ENCODE measurements at places on chromosomes 16 and 17. TPM values are rescaled to one million over a fixed set of nuclear protein-coding genes. Genes with fewer than 3 reads are reported as not detected.

DNA sequence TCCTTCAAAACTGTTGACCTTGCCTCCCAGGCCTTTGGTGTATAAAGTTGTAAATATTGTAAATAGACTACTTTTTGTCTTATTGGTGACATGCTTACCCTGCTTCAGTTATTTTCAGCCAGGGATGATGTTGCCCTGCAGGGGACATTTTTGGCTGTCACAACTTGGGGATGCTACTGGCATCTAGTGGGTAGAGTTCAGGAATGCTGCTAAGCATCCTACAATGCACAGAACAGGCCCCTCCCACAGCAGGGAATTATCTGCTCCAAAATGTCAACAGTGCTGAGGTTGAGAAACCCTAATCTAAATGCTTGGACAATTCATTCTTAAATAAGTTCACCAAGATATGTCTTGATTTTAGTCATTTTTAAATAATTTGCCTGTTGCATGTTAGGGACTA lies 459.8 kb downstream of the PMP22 start:
- H3K27me3 ChIP-seq, result no peaks in the 10 kb centered on the region
- H3K4me3 ChIP-seq, result no peak overlapping the region
- no peaks in the 10 kb centered on the region for H3K4me1 ChIP-seq
- H3K36me3 ChIP-seq, result no peaks in the 10 kb centered on the region

GRCh38 chr16:68612996-68613395 lies 32.1 kb upstream of the CDH3 start:
- no peaks in the 10 kb centered on the region for H3K4me1 ChIP-seq
- H3K36me3 ChIP-seq, result no peaks in the 10 kb centered on the region
- H3K27me3 ChIP-seq, result no peaks in the 10 kb centered on the region
- no peak overlapping the region for H3K27ac ChIP-seq
- no peak for DNase-seq

GRCh38 chr16:35752773-35753558 lies 2293.6 kb downstream of the TP53TG3F start:
- DNase-seq, result no peak
- no peaks in the 10 kb centered on the region for H3K27me3 ChIP-seq
- H3K4me3 ChIP-seq, result no peak overlapping the region
- no peak overlapping the region for H3K27ac ChIP-seq
- H3K36me3 ChIP-seq, result no peaks in the 10 kb centered on the region

- H3K27me3 ChIP-seq, result no peaks in the 10 kb centered on the region
- no peak for DNase-seq
- H3K36me3 ChIP-seq, result no peaks in the 10 kb centered on the region
- H3K4me3 ChIP-seq, result no peak overlapping the region
Observed at GRCh38 chr16:15747937-15748336, 97.9 kb downstream of the NDE1 start.

Gene KRTAP16-1
- not detected for total RNA-seq

Gene SAT2
- total RNA-seq, result 81.7 TPM

DNA sequence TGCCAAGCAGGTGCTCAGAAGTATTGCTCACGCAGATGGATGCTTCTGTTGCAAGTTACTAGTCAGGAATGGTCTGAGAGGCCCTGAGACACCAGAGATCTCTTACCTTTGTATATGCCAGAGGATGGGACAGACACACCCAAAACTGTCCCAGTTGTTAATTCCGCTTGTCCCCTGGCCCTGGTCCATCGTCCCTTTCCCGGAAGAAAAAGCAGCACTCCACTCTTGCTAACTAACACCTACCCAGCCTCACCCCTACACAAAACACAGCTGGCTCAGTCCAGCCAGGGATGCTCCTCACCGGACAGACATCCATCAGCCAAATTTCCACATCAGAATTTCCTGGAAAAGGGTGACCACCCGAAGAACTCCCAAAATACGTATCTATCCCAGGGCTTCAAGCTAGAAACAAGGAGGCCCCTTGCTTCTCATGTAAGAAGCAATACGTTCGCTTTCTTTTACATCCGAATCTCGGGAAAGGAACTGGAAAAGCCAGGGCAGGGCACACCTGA lies 2.0 kb downstream of the GAS7 start:
- DNase-seq, result no peak
- peaks cover 3% of the 10 kb centered on the region for H3K4me1 ChIP-seq
- H3K27ac ChIP-seq, result no peak overlapping the region

GRCh38 chr17:50148226-50149090 lies 2.0 kb downstream of the PPP1R9B start:
- no peaks in the 10 kb centered on the region for H3K27me3 ChIP-seq
- H3K4me1 ChIP-seq, result peaks cover 40% of the 10 kb centered on the region
- peak overlapping the region; percentile 84 for H3K4me3 ChIP-seq
- H3K36me3 ChIP-seq, result peaks cover 19% of the 10 kb centered on the region
- peak overlapping the region; percentile 82 for H3K27ac ChIP-seq
- DNase-seq, result peak; percentile 84

DNA sequence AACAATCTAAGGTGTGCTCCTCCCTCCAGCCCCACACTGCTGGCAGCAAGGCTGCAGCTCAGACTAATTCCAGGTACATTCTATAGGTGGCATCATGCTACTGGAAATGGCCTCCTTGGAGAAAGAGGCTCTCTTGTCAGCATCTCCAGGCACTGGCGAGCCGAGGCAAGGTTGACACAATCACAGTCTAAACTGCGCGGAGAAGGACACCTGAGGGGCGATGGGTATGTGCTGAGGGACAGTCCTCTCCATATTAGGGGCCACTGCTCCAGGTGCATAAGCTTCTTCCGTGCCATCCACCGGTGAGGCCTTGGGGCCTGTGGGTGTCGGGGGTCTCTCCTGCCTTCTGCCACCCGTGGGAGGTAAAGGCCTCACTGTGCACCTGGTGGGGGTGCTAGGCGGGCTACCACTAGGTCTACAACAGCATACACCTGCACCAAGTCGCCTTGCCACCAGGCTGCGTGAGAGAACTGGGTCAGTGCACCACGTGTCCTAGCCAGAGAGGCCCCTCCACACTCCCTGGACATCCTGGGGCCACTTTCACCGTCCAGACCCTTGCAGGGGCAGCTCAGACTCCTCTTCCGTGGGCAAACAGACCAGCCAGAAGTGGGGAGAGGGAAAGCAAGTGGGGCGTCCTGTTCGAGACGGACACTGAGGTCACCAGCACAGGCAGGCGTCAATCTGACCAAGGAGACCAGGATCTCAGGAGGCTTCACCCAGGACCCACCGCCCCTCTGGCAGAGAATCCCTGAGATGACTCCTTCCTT lies 12.1 kb upstream of the CBX8 start:
- no peak for DNase-seq
- peaks cover 31% of the 10 kb centered on the region for H3K4me1 ChIP-seq
- H3K4me3 ChIP-seq, result no peak overlapping the region
- H3K27me3 ChIP-seq, result peaks cover 86% of the 10 kb centered on the region
- no peak overlapping the region for H3K27ac ChIP-seq

- peaks cover 5% of the 10 kb centered on the region for H3K4me1 ChIP-seq
- peaks cover 27% of the 10 kb centered on the region for H3K36me3 ChIP-seq
- no peak overlapping the region for H3K27ac ChIP-seq
- peak; percentile 34 for DNase-seq
Observed at GRCh38 chr17:28755486-28755885, 11.7 kb downstream of the TRAF4 start.

DNA sequence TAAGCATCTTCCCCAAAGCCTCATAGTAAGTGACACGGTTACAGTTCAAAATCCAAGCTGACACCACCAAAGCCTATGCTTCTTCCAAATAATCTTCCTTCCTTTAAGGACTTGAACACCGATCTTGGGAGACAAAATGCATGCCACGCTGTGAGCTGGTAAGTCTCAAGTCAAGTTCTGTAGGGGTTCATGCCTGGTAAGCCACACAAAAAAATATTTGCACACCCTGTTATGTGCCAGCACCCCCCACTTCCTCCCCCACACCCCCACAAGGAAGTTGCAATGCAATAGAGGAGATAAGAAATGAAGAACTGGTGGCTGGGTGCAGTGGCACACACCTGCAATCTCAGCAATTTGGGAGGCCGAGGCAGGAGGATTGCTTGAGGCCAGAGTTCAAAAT lies 5.6 kb downstream of the NOG start:
- peaks cover 59% of the 10 kb centered on the region for H3K27me3 ChIP-seq
- H3K4me3 ChIP-seq, result no peak overlapping the region
- DNase-seq, result no peak
- H3K4me1 ChIP-seq, result peaks cover 28% of the 10 kb centered on the region
- no peak overlapping the region for H3K27ac ChIP-seq
- H3K36me3 ChIP-seq, result no peaks in the 10 kb centered on the region

- no peak for DNase-seq
- no peak overlapping the region for H3K4me3 ChIP-seq
- no peaks in the 10 kb centered on the region for H3K36me3 ChIP-seq
- H3K4me1 ChIP-seq, result peaks cover 41% of the 10 kb centered on the region
Observed at GRCh38 chr17:63439687-63440086, 6.4 kb downstream of the CYB561 start.

GRCh38 chr16:58481931-58482330 lies 18.0 kb upstream of the NDRG4 start:
- H3K36me3 ChIP-seq, result no peaks in the 10 kb centered on the region
- H3K27me3 ChIP-seq, result no peaks in the 10 kb centered on the region
- DNase-seq, result no peak
- no peak overlapping the region for H3K27ac ChIP-seq
- no peaks in the 10 kb centered on the region for H3K4me1 ChIP-seq

Gene INCA1
- 4.5 TPM for total RNA-seq

GRCh38 chr17:42459801-42460281 lies 1.2 kb downstream of the ATP6V0A1 start:
- peak overlapping the region; percentile 90 for H3K27ac ChIP-seq
- H3K4me1 ChIP-seq, result peaks cover 37% of the 10 kb centered on the region
- peak overlapping the region; percentile 73 for H3K4me3 ChIP-seq
- no peak for DNase-seq
- H3K36me3 ChIP-seq, result peaks cover 34% of the 10 kb centered on the region

Gene EZH1
- 58.4 TPM for total RNA-seq

Gene CD300A
- 17.5 TPM for total RNA-seq

DNA sequence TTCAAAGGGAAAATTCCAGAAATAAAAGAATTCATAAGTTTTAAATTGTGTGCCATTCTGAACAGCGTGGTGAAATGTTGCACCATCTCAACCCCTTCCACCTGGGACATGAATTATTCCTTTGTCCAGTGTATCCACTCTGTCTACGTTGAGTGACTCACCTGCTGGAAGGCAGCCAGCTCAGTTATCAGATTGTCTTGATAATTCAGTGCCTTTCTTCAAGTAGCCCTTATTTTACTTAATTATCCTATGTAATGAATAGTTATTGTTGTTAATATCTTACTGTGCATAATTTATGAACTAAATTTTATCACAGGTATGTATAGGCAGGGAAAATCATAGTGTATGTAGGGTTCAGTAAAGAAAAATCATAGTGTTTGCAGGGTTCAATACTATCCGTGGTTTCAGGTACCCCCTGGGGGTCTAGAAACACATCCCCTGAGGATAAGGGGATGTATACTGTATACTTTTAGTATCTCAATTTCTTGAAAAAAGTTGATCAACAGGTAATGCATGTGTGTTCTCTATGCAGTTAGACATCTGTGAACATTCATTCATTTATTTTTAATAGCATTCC lies 7.7 kb upstream of the PCTP start:
- H3K27me3 ChIP-seq, result no peaks in the 10 kb centered on the region
- H3K4me1 ChIP-seq, result no peaks in the 10 kb centered on the region

GRCh38 chr17:47636273-47637030 lies 13.3 kb upstream of the KPNB1 start:
- H3K4me1 ChIP-seq, result no peaks in the 10 kb centered on the region
- H3K4me3 ChIP-seq, result no peak overlapping the region
- H3K27me3 ChIP-seq, result no peaks in the 10 kb centered on the region
- H3K27ac ChIP-seq, result no peak overlapping the region
- no peak for DNase-seq

DNA sequence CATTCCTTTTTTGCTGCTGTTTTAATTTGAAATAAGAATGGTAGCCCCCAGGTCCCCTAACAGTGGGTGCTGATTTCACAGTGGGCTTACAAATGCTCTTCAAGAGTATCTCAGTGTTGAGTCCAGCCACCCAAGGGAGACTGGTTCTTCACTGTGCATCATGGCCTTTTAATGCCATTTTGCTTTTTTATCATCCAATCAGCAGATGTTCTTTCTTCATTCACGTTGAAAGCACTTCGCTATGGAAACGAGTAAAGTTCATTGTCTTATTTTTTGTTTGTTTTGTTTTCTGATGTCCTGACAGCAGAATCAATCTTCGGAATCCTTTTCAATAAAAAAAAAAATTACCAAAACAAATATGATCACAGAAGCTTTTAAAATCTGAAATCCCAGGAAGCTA lies 429.0 kb downstream of the MAF start:
- H3K36me3 ChIP-seq, result no peaks in the 10 kb centered on the region
- DNase-seq, result no peak
- no peak overlapping the region for H3K4me3 ChIP-seq
- H3K4me1 ChIP-seq, result peaks cover 8% of the 10 kb centered on the region
- no peak overlapping the region for H3K27ac ChIP-seq
- no peaks in the 10 kb centered on the region for H3K27me3 ChIP-seq

- no peak for DNase-seq
- peak within 1 kb of the TSS; percentile 42 for H3K4me3 ChIP-seq
- no peaks in the 10 kb centered on the region for H3K36me3 ChIP-seq
Observed at GRCh38 chr16:81238296-81239011, at the start of gene BCO1. Gene BCO1 (plus strand): TSS chr16:81238689. CDS start chr16:81238909, 220 bp downstream.

Gene RNF112
- total RNA-seq, result 1.6 TPM

GRCh38 chr17:62898239-62898864 lies 67.7 kb upstream of the TANC2 start:
- H3K4me1 ChIP-seq, result peaks cover 4% of the 10 kb centered on the region
- no peak overlapping the region for H3K4me3 ChIP-seq
- DNase-seq, result no peak
- H3K27me3 ChIP-seq, result no peaks in the 10 kb centered on the region
- H3K27ac ChIP-seq, result peak overlapping the region; percentile 17

DNA sequence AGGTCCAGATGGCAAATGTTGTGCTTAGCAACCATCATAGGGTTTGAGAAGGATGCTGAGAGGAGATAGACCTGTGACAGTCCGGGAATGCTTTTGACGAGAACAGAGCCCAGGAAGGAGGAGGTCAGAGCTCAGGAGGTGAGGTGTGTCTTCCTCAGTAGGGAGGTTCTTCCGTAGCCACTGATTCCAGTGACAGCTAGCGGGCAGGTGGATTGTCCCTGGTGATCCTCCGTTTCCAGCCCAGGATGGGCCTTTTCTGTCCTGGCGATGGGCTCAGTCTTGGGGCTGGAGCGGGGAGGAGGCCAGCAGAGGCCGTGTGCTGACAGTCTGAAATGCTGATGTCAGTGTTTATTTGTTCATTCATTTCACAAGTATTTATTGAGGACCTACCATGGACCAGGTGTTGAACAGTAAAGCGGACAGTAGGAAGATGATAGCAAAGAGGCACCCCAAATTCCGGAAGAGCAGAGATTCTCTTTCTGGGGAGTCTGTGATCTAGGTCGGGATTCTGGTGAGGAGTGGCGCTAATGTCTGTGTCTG lies 38.8 kb downstream of the KIAA0513 start:
- H3K27ac ChIP-seq, result no peak overlapping the region
- peaks cover 7% of the 10 kb centered on the region for H3K4me1 ChIP-seq
- H3K27me3 ChIP-seq, result no peaks in the 10 kb centered on the region
- no peak overlapping the region for H3K4me3 ChIP-seq

GRCh38 chr17:78905541-78905940 lies 2.5 kb upstream of the CEP295NL start:
- no peak for DNase-seq
- no peaks in the 10 kb centered on the region for H3K4me1 ChIP-seq
- H3K27me3 ChIP-seq, result no peaks in the 10 kb centered on the region

Gene UNC13D
- total RNA-seq, result 145 TPM
